ENCODE measurements at places on chromosomes 2 and 18.

DNA sequence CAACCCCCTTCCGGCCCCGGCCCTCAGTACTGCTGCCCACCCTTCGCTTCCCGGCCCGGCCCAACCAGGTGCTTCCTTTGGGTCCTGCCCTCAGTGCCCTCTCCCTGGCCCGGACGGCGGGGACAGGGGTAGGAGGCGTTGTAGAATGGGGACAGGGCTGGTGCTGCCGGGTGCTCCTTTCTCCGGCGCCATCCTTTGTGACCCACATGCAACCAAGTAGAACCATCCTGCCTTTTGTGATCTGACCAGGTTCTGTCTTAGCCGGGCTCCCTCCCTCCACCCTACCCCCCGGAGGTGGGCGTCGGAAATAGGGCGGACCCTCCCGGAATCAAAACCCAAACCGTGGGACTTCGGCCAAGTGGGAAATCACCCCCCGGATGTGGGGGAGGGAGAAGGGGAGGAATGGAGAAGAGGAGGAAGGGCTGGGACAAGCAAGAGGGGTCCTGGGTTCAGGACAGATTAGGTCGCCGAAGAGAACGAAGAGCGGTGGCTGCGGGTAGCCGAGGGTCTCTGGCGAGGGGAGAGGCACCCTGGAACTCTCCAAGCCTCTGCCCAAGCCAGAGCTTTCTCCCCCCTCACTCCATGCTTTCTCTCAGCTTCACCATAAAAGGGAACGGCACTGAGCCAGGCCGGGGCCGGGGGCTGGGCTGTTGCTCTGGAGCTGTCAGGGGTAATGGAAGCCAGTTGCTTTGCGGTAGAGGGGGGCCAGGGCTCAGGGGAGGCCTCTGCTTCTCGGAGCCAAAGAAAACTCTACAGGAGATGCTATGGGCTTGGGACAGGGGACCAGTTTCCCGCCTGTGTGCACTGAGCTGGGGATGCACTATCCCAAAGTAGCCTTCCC, 756 bp upstream of the OST4 start:
- no peak for DNase-seq

DNA sequence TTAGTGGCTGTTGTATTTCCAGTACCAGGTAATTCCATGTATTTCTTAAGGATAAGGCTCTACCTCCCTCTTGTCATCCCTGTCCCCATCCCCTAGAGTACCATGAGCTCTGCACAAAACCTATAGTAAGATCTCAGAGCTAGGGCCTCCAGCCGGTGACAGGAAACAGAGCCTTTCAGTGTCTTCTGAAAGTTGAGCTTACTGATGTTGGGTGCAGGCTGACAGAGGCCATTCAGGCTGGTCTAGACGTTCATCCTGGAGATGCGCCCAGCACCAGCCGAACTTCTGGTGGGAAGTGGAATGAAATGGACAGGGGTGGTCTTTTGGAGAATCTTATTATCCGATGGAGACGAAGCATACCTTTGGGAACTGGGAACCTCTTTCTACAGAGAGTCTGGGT, 16.7 kb upstream of the LYPD6B start:
- no peak for DNase-seq

DNA sequence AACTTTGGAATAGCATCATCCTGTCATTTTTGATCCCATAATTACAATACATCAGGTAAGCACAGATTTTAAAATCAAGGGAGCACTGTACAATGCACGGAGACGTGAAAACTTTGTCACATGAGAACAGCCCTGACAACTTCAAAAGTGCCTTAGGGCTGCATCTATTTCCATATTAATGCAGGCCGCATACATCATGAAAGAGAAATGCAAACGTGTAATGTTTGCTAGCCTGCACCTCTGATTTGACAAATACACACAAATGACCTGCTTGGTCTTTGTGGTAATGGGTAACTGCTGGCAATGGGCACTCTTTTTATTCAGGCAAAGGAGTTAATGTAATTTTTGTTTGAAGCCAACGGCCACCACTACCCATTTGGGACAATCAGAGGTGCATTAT, 202.0 kb upstream of the EPHA4 start:
- DNase-seq = no peak

DNA sequence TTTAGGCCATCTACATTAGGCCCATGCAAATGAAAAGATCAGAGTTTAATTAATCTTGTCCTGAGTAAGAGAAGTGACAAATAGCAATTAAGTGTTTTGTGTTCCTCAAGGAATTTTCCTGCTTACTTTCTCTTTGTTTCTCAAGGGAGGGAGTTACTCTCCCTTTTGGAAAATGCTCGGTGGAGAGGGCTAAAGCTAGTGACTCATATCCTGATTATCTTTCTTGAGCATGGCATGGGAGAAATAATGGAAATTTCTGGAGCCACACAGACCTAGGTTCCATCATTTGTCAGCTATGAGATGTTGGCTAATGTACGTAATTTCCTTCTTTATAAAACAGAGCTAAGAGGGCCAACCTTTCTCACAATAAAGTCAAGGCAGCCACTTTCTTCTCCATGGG, 177.1 kb downstream of the ETAA1 start:
- DNase-seq = no peak

DNA sequence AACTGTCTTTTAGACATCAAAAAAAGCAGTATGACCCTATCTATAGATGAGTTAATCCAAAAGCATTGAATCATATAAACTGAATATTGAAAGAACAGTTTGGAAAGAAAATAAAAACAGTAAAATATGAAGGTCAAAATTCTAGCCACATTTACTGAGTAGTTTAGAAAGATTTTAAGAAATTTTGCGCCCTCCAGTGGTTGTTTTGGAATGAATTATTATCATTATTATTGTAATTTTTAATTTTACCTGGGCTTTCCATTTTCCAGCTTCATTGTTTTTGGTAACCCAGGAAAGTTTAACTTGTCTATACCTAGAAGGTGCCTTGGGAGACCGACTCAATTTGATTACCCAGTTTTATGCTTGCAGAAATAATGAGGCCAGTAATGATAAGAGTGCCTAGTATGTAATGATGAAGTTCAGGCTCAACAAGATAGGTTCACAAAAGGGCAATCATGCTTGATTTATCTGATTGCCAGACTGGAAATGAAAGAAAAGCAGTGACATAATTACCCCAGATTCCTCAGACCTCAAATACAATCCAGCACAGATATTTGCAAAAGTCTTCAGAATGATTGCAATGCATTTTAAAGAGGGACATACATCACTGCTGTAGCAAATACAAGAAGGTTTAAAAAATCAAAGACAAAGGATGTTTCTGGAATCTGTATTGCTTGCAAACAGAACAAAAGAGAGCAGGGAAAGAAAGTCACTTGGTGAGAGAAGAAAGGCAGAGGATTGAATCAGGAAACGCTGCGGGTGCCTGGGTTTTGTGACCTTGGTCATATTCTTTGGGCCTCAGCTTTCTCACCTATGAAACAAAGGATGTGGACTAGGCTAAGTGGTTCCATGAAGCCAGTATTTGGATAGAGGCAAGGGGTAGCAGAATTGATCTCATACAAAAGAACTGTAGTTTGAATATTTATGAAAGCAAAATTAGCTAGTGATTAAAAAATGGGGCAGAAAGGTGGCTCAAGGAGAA, 153.8 kb downstream of the MAP2 start:
- DNase-seq = no peak

GRCh38 chr2:43149482-43150107, 76.8 kb downstream of the ZFP36L2 start:
- no peak for DNase-seq

DNA sequence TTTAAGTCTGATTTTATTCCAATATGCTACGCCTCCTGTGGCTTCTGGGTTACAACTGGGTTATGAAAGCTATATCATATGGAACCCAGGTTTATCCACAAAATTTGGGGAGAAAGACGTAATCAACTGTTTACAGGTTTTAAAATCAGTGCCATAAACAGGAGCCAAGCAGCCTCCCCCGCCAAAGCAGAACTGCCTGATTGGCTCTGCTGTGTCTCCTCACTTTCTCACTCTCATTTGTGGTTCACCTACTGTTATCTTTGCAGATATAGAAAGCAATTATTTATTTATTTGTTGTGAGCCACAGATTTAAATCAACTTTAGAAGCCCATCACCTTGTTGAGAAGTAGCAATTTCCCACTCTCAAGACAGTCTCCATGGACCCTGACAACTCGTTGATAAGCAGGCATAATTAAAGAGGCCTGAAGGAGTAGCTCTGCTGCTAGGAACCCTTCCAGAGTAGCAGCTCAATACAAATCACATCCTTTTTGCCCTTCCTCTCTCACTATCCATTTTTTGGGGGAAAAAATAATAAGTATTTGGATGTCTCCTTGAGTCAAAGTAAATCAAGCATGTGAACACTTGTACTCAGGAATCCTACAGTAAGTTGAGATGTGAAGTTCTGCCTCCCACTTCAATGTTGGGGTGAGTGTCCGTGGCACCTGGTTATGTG, 191.0 kb upstream of the CCDC150 start:
- DNase-seq = no peak

- DNase-seq = no peak
Measured at GRCh38 chr2:53786352-53786704, 425 bp downstream of the ASB3 start.

DNA sequence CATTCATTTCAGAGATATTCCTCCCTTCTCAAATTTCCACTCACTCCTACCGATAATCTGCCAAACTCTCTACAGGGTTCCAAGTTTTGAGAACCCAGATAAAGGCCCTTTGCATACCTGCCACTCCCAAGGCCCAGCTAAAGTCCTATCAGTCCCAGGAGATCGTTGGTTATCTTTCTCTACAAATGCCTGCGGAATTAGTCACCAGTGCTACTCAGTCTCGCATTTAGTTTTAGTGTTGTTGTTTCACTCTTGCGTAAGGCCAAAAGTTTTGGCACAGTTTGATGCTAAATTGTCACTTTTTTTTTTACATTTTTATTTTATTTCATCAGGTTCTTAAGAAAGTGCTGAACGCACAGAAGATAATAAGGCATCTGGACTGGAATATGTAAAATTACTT, 29.2 kb upstream of the SETBP1 start:
- DNase-seq = no peak

DNA sequence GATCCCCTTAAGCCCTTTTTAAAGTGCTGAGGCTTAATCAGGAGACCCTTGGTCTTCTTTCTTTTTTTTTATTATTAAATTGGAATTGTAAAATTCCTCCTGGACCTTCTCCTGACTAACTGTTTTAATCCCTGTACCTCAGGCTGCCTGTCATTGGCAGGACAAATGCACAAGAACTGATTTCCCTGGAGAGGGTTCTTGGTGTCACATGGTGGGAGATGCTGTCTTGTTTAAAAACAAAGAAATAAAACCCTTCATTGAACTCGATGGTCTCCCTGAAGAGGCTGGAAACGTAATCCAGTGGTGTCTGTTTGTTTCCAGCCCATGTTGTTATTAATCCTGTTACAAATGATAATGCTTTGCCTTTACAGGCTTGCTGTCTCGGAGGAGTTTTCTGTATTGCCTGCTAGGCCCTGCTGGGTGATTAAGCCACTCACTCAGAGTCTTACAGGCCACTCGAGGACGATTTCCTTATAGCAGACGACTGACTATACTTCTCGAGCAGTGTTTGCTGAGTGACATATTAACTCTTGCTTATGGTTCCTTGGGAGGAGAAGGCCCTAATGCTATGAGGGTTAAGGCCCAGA, 100.5 kb upstream of the MGAT5 start:
- DNase-seq = no peak

DNA sequence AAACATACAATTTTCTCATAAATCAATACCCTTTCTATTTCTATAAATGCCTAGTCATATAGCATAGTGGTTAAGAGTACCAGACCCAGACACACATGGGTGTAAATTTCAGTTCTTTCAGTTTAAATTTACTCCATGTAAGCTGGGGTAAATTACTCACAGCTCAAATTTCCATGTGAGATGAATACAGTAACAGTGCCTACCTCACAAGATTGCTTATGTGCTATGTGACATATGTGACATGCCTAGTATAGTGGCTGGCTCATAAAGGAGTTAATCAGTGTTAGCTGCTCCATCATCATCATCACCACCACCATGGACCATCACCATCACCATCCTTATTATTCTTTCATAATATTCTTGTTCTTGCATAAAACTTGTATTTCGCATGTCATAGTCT, 61.6 kb upstream of the CD302 start:
- DNase-seq = no peak

- DNase-seq = no peak
Measured at GRCh38 chr2:134217924-134218323, 35.9 kb upstream of the MGAT5 start.

DNA sequence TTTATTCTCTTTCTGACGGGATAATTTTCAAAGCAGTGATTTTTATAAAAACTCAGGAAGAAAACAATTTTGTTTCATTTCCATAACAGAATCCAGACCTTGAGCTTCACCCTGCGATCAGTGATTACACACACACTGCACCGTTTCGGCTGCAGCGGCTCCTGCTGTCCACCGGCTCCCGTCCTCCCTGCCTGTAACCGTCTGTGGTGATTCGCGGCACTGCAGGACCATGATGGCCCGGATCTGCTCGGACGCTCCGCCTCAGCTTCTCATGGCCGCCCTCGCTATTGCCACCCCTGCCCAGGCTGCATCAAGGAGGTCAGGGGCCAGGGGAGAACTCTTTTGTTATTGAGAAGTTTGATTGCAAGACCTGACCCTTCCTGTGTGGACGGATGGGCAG, 246.1 kb downstream of the TWIST2 start:
- no peak for DNase-seq

- DNase-seq = no peak
Measured at GRCh38 chr18:53771664-53772063, 452.8 kb downstream of the MBD2 start.

GRCh38 chr2:39743269-39743776, 35.7 kb downstream of the THUMPD2 start:
- no peak for DNase-seq

DNA sequence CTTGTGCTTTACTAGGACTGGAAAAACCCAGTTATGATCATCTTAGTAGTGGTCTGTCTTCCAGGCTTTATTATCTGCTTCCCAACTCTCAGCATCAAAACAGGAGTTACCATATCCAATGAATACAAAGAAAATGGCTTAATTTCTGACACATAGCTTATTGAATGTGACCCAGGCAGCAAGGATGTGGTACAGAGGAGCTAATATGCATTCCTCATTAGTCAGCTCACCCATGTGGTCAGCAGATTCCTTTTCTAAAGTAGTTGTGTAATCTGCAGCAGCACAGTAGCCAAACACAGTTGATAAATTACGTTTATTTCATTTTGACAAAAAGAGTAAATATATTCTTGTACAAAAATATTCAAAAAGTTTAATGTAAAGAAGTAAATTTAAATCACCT, 43.6 kb downstream of the TSPYL6 start:
- no peak for DNase-seq

DNA sequence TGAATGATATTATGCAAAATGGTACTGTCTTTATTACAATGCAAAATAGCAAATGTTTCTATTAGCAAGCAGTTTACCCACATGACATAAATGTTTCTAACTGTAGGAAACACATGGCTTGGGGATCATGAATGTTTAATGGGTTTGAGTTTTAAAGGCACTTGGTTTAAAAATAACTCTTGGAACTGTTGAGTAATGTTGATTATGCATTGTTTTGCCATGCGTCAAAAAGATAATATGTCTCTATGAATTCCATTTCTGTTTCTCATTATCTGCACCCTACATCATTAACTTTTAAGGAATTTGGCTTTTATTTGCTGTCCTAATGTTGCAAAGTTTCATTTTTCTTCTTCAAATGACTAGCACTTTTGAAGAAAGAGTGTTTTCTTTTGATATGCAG, 1355.5 kb downstream of the SUCLG1 start:
- DNase-seq = no peak
